Renal cortex interstitium (tissue), 15 donors: ENCODE measurements at places on chromosomes 5 and 9. TPM values are rescaled to one million over a fixed set of nuclear protein-coding genes. Genes with fewer than 3 reads are reported as not detected.

Gene LECT2
- polyA plus RNA-seq: 2.3 TPM

DNA sequence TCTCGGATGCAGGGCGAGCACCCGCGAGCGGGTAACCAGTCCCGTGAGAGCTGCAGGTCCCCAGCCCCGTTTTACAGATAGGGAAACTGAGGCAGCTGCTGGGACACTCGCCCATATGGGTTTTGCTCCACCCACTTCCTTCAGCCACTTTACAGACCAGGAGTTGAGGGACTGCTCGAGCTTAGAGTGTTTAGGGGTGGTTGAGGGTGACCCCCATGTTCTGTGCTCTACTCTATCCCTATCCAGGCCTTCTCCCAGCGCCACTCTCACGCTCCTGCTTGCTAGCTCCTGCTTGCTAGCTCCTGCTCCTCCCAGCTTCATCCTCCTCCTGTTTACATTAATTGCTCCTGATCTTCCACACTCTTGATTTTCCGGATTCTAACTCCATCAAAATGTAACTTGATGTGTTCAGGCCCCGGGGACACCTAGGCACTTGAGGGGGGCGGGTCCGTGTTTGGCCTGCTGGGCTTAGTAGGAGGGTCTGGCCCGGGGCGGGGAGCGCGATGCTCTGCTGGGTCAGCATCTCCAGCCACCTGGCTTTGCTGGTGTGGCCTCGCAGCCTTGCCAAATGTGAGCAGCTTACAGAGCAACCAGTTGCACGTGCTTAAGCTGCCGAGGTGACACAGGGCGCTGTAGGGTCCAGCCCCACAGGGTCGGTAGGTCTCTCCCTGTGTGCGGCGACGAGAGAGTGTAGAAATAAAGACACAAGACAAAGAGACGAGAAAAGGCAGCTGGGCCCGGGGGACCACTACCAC is 1.5 kb upstream of the PTGES2 start:
- no peak for DNase-seq

DNA sequence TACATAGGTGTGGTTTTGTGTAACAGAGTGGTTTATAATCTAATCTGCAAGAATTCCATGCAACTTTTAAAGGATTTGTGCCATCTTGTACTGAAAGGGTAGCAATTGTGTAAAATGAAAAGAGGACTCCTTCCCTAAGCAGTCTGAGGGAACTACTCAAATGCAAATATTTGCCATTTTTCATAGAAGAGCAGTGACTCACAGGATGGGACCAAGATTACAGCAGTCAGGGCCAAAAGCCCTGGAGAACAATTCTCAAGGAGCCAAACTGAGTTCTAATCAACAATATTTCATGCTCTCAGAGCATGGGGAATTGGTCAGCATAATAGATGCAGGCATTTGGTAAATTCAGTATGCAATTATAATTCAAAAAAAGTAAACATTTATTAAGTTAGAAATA is 495.8 kb downstream of the CHSY3 start:
- DNase-seq: no peak

Gene LCN10
- polyA plus RNA-seq: 2.8 TPM

Gene CCDC187
- 1.7 TPM for polyA plus RNA-seq

Gene LVRN
- polyA plus RNA-seq: 2.5 TPM

DNA sequence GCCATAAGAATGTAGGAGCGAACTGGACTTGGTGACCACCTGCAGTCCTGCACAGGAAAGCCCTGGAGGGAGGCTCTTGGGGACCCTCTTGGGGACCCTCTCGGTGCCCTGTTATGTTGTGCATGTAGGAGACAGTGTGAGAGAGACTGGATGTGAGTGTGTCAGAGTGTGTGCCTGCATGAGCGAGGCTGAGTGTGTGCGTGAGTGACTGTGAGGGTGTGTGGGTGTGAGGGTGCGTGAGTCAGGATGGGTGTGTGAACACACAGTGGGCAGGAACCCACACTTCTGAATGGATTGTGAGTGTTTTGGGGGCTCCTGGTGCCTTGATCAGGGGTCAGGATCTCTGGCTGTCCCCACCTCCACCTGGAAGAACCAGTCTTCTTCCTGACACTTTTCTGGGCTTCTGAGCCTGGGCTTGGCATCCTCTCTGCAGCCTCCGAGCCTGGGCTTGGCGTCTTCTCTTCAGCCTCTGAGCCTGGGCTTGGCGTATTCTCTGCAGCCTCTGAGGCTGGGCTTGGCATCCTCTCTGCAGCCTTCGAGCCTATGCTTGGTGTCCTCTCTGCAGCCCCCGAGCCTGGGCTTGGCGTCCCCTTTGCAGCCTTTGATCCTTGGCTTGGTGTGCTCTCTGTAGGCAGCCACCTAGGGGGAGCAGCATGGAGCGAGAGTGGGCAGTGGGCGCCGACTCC is 25.6 kb upstream of the ANKRD33B start:
- DNase-seq: no peak

GRCh38 chr5:96256795-96257470 is 176.1 kb downstream of the PCSK1 start:
- DNase-seq: no peak

GRCh38 chr5:56751572-56752313 is 63.6 kb upstream of the MAP3K1 start:
- no peak for DNase-seq

DNA sequence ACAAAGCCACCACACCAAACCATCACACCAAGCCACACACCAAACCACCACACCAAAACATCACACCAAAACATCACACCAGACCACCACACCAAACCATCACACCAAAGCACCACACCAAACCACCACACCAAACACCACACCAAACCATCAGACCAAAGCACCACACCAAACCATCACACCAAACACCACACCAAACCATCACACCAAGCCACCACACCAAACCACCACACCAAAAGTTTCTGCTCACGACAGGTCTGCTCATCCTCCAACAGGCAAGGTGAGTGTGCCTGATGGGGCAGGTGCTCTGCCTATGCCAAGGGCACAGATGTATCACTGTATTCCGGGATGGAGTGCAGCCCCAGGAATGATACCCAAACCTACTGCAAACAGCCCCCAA is 87.9 kb upstream of the FSTL4 start:
- DNase-seq: no peak

GRCh38 chr9:98328141-98328540 is 72.7 kb upstream of the TBC1D2 start:
- no peak for DNase-seq

DNA sequence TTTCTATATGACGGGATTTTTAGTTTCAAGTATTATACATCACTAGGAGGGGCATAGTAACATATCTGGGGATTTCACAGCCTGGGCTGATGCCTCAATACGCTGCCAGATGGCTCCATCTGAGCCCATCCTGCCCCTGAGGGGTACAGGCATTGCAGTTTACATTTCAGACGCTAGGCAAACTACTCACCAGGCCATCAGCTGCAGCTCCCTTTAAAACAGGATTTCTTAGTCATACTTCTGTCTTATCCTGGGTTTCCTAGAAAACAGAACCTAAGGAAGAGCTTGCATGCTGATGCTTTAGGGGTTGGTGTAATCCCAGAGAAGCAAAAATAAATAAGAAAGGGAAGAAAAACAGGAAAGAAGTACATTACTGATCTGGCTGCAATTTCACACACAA is 372.8 kb upstream of the PIK3R1 start:
- DNase-seq: no peak

GRCh38 chr5:151244206-151244605 is 8.8 kb upstream of the GM2A start:
- DNase-seq: no peak

DNA sequence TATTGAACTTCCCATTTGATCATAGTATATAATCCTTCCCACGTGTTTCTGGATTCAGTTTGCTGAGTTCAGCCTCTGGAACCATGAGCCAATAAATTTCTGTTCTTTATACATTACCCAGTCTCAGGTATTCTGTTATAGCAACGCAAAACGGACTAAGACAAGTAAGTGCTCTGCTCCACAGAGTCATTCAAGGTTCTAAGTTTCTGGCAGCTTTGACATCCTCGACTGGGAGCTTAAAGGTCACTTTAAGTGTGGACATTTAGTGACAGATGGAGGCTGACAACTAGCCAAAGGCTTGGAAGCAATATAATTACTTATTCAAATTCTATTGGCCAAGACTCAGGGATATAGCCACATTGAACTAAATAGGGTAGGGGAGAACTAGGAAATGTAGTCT is 177.7 kb upstream of the RASEF start:
- no peak for DNase-seq

DNA sequence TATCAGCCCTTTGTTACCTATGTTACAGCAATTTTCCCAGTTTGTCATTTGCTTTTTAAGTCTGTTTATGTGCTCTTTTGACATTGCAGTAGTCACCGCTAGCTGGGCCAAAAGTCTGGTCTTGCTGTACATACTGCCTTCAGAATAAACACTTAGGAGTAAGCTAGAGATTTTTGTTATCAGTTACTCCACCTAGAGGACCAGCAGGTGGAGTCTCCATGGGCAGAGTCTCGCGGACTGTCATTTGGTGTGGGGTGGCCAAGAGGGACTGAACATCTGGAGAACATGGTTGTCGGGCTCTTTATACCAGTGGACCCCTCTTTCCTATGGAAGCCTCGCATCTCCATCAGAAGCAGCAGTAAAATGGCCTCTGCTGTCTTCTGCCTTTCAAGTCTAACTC is 10.8 kb upstream of the MGAT1 start:
- no peak for DNase-seq

Gene RELL2
- polyA plus RNA-seq: 0.90 TPM

DNA sequence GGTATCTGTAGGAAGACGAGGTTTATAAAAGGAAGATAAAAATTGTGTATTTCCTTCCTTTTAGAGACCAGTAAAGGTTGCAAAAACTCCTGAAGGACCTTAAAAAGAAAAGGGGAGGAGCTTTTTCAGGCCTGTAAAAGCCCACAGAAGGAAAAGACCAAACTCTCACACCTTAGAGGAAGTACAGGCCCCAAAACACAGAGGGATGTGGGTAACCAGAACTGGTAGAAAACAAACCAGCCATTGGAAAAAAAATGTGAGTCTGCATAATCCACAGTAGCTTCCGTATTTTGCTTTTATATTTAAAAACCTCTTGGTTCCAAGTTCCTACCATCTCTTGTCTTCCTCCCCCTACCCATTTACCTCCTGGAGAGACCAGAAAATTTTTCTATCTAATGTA is 8.5 kb downstream of the GIN1 start:
- no peak for DNase-seq

DNA sequence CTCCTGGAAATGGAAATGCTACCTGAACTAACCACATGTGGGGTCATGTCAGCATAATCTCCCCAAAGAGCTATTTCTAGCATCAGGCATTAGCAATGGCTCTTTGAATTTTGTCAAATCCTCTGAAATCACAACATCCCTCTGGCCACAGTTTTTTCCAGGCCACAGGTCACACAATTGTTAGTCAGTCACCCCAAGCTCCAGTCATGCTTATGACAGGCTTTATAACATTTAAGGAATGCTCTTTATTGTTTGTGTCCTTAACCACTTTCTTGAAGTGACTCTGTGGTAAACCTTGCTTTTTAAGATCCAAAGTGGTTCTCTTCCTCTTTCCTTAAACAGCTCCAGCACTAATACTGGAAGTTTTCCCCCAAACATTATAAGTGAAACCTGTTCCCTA is 169.2 kb upstream of the HMHB1 start:
- no peak for DNase-seq

Gene C9orf152
- polyA plus RNA-seq: 0.30 TPM

Gene HMCN2
- 1.6 TPM for polyA plus RNA-seq

Gene ANKRD18A
- polyA plus RNA-seq: 3.9 TPM

DNA sequence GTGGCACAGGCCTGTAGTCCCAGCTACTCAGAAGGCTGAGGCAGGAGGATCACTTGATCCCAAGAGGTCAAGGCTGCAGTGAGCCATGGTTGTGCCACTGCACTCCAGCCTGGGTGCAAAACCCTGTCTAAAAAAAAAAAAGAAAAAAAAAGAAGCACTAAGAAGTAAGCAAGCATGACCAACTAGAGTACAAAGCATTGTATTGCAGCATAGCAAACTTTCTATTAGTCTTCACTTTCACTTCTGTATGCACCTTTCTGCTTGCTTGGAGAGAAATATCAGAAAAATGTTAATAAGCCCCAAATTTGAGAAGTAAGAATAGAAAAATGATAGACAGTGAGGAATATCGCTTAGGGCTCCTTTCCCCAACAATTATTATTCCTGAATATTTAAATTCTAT is 497.7 kb upstream of the WWC1 start:
- DNase-seq: no peak

Gene TMEM250
- 19.7 TPM for polyA plus RNA-seq

Gene ECM2
- 13.0 TPM for polyA plus RNA-seq

DNA sequence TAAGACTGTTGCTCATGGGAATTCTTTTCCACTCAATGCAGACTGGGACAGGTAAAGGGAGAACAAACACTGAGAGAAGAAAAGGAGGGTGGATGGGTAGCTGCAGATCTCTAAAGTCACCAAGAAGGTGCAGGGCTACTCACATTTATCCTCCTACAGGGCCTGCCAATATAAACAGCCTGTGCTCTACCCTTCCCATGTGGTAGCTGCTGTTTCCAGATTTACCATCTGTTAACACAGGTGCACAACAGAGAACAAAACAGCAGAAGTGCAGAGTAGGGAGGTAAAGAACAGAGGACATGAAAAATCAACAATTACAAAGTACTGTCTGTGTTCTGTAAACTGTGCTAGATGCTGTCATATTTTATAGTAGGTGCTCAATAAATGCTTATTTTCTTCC is 26.0 kb downstream of the JAKMIP2 start:
- DNase-seq: no peak

DNA sequence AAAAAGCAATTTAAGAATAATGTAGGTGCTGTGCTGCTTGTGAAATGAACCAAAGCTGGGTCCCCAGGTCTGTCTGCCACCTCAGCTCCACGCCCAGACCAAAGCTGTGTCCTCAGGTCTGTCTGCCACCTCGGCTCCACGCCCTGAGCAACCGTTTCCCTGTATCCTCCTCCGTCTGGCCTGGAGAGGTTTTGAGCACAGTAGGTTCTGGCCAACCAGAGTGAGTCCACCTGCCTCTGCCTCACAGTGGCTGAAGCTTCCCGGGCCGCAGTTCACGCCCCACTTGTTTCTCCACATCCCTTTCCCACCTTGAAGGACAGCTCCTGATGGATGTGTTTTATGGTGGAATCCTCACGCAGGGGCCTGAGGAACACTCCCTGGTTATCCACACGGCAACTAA is 120.5 kb downstream of the ADAMTS2 start:
- DNase-seq: no peak
